ENCODE measurements at places on chromosomes 11 and 22.

GRCh38 chr22:38187413-38188212 lies 6.0 kb upstream of the PLA2G6 start:
- peak; percentile 92 for DNase-seq

GRCh38 chr11:14768526-14769188 lies 123.4 kb downstream of the CYP2R1 start:
- DNase-seq: no peak

- DNase-seq: no peak
Observed at GRCh38 chr11:108766596-108767173, 101.8 kb downstream of the DDX10 start.

DNA sequence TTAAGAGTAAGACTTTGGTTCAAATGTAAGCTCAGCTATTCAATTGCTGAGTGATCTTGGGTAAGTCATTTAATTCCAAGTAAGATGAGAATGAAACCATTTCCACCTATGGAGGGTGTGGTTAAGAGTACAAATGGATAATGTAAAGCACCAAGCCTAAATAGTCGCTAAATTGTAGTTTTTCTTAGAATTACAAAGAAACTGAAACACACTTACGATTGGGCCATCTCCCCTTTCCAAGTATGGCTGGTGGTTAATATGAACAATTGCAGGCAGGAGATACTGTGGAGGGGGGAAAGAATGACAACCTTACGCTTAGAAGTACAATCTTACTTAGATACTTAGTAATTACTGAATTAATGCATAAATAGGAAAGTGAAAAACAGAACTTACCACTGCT lies 8.2 kb downstream of the DDX17 start:
- no peak for DNase-seq

GRCh38 chr11:57881647-57882046 lies 120.0 kb downstream of the CTNND1 start:
- no peak for DNase-seq
